ENCODE measurements at places on chromosomes 7 and 10.

- peaks cover 15% of the 10 kb centered on the region for H3K4me1 ChIP-seq
- H3K27ac ChIP-seq: no peak overlapping the region
- DNase-seq: no peak
- H3K36me3 ChIP-seq: peaks cover 25% of the 10 kb centered on the region
Observed at GRCh38 chr10:18666810-18667209, 7.6 kb downstream of the ARL5B start.

DNA sequence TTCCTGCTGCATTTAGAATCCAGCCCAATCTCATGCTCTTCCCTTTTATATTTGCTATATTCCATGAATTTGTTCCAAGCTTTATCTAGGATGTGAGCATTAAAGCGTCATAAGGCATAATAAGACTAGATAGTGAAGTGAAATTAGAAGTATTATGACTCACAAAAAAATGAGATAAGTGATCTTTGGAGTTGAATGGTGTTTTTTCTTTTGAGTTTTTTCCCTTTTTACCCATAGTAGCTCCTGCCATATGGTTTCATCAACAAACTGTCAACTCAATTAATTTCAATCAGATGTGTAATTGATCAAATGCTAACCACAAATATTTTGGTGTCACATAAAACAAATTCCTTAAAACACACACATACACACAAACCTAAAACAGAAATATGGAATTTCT lies 17.0 kb downstream of the KLHDC10 start:
- H3K27ac ChIP-seq: no peak overlapping the region
- H3K4me1 ChIP-seq: peaks cover 61% of the 10 kb centered on the region
- H3K27me3 ChIP-seq: no peaks in the 10 kb centered on the region

- peak overlapping the region; percentile 92 for H3K27ac ChIP-seq
- H3K4me1 ChIP-seq: peaks cover 8% of the 10 kb centered on the region
- peak; percentile 90 for DNase-seq
- peaks cover 3% of the 10 kb centered on the region for H3K36me3 ChIP-seq
- H3K4me3 ChIP-seq: peak overlapping the region; percentile 97
- no peaks in the 10 kb centered on the region for H3K27me3 ChIP-seq
Observed at GRCh38 chr7:92527300-92528187, 776 bp downstream of the PEX1 start.

DNA sequence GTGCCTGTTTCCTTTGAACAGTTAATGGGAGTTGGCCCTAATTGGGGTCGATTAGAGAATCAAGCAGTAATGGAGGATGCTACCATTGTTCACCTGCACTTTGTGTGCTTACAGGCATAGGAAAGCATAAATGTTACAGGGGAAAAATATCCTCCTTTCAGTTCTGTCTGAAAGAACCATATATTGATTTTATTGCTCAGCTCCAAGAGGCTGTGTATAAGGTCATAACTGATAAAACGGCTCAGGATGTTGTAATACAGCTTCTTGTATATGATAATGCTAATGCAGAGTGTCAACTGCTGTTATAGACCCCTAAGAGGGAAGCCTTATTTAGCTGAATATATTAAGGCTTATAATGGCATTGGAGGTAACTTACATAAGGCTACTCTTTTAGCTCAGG lies 32.9 kb upstream of the AKR1C2 start:
- H3K4me3 ChIP-seq: no peak overlapping the region
- no peak overlapping the region for H3K27ac ChIP-seq
- no peaks in the 10 kb centered on the region for H3K36me3 ChIP-seq
- no peaks in the 10 kb centered on the region for H3K27me3 ChIP-seq
- DNase-seq: no peak
- H3K4me1 ChIP-seq: no peaks in the 10 kb centered on the region
